Activated CD4-positive, CD25-positive, alpha-beta regulatory T cell treated with anti-CD3 and anti-CD28 coated beads, Interleukin-2, amount 50 U/mL, for 72 hours (primary cell): ENCODE measurements at places on chromosomes 1 and 21.

DNA sequence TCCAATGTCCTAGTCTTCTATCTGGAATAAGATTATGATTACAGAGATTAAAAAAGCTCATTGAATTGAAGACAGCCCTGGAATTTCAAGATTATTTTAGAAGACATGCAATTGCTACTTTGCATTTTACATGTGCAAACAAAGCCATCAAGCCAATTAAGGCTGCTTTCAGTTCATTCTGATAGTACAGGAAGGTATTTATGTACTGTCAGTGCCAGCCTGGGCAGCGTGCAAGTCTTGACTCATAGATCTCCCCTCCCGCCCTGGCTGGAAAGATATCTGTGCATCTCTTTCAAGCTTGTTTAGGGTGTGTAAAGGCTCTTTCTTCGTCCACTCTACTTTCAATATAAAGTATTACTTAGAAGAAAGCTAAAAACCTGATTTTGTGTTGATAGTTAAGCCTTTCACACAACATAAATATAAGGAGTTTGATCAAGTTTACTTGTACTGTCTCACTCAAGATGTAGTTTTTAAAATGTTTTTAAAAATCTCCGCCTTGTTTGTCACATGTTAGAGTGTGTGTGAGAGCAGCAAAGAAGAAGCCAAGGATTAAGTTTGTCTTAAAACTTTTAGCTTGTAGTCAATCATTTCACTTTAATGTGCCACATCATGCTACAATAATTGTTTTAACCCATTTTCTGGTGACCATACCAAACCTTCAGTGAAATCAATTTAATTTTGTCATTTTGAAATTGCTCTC, 13.6 kb upstream of the LYPLAL1 start:
- no peak for DNase-seq

DNA sequence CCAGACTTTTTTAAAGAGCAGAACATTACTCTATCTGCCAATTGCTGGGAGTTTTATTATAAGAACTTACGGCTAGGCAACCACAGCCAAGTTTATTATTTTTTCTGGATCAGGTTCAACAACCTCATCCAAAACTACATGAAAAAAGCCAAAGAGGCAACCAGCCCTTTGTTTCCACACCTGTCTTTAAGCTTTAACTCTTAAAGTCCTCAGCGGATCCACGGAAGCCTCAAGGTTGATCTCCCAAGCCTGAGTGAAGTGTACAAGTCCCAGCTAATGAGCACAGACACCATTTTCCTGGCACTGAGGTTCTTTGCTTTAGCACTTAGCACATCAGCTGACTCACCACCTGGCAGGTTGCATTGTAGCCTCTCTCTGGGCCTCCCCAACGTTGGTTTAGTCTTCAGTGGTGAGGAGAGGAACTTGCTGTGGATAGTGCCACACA, 143.1 kb downstream of the TGFBR3 start:
- no peak for DNase-seq

DNA sequence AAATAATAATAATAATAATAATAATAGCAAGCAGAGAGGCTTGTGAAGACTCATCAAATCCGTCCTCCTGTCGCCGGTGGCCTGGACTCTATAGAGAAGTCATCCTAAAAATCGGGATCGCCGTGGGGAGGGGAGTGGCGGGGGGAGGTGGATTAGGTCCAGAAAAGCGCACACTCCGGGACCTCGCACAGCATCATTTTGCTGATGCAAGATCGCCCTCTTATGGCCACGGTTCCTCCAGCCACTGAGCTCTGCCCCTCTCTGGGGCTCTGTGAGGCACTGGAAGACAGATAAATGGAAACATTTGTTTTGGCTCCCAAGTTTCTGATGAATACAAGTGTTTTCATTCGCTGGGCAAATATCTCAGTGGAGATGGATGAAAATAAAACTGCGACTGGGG, 612.0 kb downstream of the MATN1 start:
- DNase-seq, result no peak

- no peak for DNase-seq
Observed at GRCh38 chr1:44819196-44819607, 10.9 kb downstream of the BTBD19 start.

- no peak for DNase-seq
Observed at GRCh38 chr1:108610073-108610472, 50.2 kb downstream of the EEIG2 start.
